Activated naive CD4-positive, alpha-beta T cell treated with anti-CD3 and anti-CD28 coated beads for 36 hours (primary cell): ENCODE measurements at places on chromosomes 1 and 21. TPM values are rescaled to one million over a fixed set of nuclear protein-coding genes. Genes with fewer than 3 reads are reported as not detected.

GRCh38 chr1:88350648-88351047 is 333.4 kb upstream of the PKN2 start:
- no peaks in the 10 kb centered on the region for H3K4me1 ChIP-seq
- DNase-seq, result no peak
- no peaks in the 10 kb centered on the region for H3K27me3 ChIP-seq
- H3K4me3 ChIP-seq, result no peak overlapping the region

DNA sequence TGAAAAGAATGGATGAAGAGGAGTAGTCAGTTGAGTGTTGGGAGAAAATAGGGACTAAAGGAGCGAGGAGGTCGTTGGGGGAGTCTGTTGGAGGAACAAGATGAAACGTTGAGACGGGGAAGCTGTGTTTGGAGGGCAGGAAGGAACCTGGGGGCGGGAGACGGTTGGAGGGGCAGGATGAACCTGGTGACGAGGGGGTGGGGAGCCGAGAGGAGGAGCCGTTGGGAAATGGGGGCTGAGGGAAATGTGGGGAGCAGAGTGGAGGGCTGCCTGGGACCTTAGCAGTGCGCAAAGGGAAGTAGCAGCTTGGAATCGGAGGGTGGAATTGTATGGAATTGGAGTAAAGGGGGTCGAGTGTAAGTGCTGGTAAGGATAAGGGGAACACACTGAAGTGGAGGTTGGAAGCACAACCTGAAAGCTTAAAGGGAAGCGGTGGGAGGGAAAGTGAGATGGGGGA is 630 bp downstream of the MTF2 start:
- H3K4me3 ChIP-seq, result peak overlapping the region; percentile 94
- peaks cover 33% of the 10 kb centered on the region for H3K4me1 ChIP-seq
- H3K36me3 ChIP-seq, result peaks cover 21% of the 10 kb centered on the region

GRCh38 chr1:34759503-34760357 is at the start of gene GJB4:
Gene GJB4 (plus strand): TSS chr1:34759740. CDS start chr1:34761255, 1,515 bp downstream.
- peaks cover 2% of the 10 kb centered on the region for H3K27me3 ChIP-seq
- H3K4me3 ChIP-seq, result no peak within 1 kb of the TSS
- DNase-seq, result no peak
- no peaks in the 10 kb centered on the region for H3K4me1 ChIP-seq
- no peak within 1 kb of the TSS for H3K27ac ChIP-seq
- H3K36me3 ChIP-seq, result no peaks in the 10 kb centered on the region

GRCh38 chr1:217063172-217063908 is 340.1 kb upstream of the ESRRG start:
- H3K4me3 ChIP-seq, result no peak overlapping the region
- H3K27ac ChIP-seq, result no peak overlapping the region
- DNase-seq, result no peak
- no peaks in the 10 kb centered on the region for H3K36me3 ChIP-seq
- no peaks in the 10 kb centered on the region for H3K27me3 ChIP-seq

- no peak overlapping the region for H3K27ac ChIP-seq
- H3K4me1 ChIP-seq, result no peaks in the 10 kb centered on the region
- no peak overlapping the region for H3K4me3 ChIP-seq
- no peak for DNase-seq
- H3K27me3 ChIP-seq, result no peaks in the 10 kb centered on the region
Measured at GRCh38 chr1:200556002-200556401, 64.5 kb downstream of the KIF14 start.

- no peak for DNase-seq
- peaks cover 2% of the 10 kb centered on the region for H3K36me3 ChIP-seq
- no peaks in the 10 kb centered on the region for H3K4me1 ChIP-seq
- H3K27me3 ChIP-seq, result no peaks in the 10 kb centered on the region
Measured at GRCh38 chr1:163168053-163168452, 34.7 kb downstream of the RGS5 start.

The HORMAD1 gene
- not detected for total RNA-seq

The CNIH3 gene
- 2.5 TPM for total RNA-seq

The TAS1R1 gene
- total RNA-seq, result not detected

The S100A9 gene
- 1.7 TPM for total RNA-seq
